ENCODE measurements at places on chromosomes 3 and 15.
A peak's percentile ranks its signal among the peaks of the same experiment; 100 is the strongest.

DNA sequence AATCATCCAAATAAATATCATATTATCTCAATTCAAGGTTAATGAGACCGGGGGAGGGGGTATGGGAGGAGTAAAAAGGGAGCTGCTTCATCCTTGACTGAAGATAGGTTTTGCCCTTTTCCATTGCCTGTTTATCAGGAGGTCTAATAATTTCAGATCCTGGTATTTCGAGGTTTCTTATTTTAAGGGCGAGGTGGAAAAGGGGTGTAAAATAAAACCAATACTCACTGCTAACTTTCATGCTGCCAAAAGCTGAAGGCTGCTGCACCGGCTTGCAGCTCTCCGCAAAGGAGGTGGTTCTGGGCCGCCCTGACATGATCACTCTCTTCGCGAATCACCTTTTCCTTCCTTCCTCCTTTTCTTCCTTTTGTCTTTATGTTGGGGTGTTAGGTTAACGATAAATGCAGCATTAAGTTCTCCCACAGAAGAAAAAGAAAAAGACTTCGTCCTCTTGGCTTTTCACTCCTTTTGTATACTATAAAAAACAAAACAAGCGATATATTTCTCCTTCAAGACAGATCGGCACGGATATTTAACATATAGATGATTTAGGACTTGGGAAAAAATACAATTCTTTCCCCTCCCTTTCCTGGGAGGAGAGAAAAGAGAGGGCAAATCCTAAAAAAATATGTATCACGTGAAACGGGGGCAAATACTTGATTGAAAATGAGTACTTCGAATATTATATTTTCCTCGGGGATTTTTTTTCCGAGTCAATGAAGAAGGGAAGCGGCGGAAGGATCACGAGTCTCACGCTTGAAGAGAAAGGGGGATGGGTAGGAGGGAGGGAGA lies 932 bp downstream of the GSK3B start:
- DNase-seq, result peak; percentile 55

DNA sequence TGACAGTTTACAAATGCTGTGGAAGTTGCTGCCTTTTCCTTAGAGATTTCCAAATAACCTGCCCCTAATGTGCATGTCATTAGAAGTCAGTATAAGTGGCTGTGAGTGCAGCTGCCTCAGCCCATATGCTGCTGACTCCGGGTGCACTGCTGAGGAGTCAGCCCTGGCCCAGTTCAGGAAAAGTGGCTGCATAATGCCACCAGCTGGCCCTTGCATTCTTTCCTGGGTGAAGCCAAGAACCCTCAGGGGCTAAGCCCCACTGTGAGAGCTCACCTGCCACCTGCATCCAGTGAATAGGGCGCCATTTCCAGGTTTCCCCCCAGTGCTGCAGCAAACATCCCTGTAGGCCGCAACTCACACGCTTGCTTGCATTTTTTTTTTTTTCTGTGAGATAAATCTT lies 139.9 kb downstream of the TJP1 start:
- DNase-seq, result no peak

GRCh38 chr3:52892625-52893311 lies 4.6 kb downstream of the STIMATE start:
- DNase-seq, result no peak

DNA sequence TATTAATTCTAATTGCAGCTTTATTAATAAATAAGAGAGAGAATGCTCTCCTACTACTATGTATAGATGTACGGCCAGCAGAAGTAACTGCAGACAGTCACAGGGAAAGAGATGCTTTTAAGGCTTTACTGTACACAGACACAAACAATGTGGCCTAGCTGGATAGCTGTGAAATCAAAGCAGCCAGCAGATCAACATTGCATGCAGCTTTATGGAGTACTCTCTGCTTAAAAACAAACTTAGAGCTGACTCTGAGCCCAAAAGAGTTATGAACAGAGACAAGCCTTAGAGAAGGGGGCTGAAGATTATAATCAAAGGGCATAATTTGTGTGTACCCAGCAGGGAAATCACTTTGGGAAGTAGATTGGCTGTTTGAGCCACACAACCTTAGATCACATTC lies 47.2 kb downstream of the CADM2 start:
- no peak for DNase-seq

DNA sequence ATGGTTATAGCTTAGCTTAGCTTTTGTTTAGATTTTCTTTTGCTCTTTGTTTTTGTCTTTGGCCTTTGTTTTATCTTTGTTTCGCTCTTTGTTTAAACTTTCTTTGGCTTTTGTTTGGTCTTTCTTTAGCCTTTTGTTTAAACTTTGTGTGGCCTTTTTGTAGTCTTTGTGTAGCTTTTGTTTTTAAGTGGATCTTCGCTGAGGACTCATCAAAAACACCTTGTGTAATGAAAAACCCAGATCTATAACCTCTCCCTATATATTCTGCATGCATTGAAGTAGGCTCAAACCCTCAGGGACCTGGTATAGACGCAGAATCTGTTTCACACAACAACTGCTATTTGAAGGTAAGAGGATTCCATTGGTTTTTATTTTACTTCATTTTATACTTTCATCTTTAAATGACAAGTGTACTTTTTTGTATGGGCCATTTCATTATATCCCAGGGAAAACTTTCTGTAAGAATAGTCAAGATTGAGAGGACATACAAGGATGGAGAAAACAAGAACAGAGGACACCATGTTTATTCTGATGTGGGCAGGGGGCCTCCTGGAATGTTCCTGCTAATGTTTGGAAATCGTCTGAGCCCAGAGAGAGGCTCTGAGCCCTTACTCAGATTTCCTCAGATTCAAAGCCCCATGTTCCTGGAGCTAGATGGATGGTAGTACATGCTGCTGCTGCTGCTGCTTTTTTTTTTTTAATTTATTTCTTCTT lies at the start of gene MOBP:
Gene MOBP, plus strand, starts transcription at position 287 of the 714 bp plus-strand sequence. CDS start 34,390 bp downstream, outside the sequence.
- DNase-seq, result no peak

- no peak for DNase-seq
Observed at GRCh38 chr3:71512000-71512399, 71.5 kb downstream of the FOXP1 start.

- DNase-seq, result no peak
Observed at GRCh38 chr3:134933997-134934396, 138.9 kb downstream of the EPHB1 start.

GRCh38 chr15:75663931-75664421 lies 16.3 kb downstream of the SNX33 start:
- no peak for DNase-seq

GRCh38 chr15:70257573-70258248 lies 160.0 kb upstream of the TLE3 start:
- DNase-seq, result no peak

- no peak for DNase-seq
Observed at GRCh38 chr3:127676456-127676855, 3.7 kb downstream of the ABTB1 start.

DNA sequence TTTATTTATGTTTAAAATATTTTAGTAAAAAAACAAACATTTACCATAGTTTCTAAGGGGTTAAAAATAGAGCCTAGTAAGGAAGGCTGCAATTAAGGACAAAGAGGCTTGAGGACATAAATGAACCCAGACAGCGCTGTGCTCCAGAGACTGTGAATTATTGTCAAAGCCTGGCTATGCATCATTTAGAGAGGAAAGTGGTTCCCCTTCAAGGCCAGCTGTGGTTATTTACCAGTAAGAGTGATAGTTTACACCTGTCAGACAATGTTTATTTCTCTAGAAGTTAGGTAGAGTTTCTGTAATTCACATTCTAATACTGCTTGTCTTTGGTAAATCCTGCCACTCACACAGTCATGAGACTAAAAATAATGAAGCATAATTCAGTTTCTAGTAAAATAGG lies 32.4 kb upstream of the PIK3R4 start:
- DNase-seq, result no peak

GRCh38 chr15:76860201-76860600 lies 44.9 kb downstream of the SCAPER start:
- no peak for DNase-seq

DNA sequence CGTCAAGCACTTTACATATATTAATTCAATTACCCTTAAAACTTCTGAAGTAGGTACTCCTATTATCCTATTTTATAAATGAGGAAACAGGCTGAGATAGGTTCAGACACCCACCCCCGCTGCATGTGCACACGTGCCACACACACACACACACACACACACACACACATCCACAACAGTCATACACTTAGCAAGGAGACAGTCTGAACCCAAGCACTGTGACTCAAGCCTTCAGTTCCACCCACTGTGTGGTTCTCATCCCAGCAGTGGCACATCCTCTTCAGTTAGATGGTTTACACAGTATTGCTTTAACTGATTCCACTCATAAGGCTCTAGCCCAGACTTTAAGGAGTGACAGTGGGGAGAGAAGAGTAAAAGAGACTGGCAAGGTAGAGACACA lies 91.1 kb upstream of the FGF7 start:
- DNase-seq, result no peak

DNA sequence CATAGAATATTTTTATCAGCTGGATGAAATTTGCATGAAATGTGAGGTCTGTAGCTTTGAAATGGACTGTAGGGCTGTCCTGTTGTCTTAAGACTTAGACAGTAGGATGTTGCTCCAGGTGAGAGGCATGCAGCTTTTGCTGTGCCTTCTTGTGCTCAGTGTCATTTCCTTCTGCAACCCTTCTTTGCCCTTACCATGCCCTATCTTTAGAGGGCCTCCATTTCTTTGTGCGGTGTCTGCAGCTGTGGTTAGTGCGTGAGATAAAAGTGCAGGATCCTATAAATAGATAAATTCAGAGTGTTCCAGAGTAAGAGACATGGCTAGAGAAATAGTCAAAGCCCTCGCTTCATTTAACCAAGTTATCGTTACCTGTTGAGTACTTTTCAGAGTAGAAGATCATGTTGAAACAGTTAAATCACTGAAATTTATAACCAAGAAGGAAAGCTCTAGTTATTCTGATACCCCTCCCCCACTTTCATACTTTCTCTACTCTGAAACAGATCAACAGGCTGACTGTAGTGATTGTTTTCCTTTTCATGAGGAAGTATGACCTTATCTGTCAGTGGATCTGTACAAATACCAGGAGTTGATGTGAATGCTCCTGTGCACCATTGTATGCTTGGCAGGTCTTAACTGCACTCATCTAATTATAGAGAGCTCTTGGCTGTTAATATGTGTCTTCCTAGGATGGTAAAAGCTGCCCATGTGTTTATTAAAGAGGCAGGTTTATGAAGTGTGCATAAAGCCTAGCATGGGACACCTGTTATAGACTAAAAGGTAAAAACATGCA lies 18.2 kb downstream of the EIF3J start:
- no peak for DNase-seq

DNA sequence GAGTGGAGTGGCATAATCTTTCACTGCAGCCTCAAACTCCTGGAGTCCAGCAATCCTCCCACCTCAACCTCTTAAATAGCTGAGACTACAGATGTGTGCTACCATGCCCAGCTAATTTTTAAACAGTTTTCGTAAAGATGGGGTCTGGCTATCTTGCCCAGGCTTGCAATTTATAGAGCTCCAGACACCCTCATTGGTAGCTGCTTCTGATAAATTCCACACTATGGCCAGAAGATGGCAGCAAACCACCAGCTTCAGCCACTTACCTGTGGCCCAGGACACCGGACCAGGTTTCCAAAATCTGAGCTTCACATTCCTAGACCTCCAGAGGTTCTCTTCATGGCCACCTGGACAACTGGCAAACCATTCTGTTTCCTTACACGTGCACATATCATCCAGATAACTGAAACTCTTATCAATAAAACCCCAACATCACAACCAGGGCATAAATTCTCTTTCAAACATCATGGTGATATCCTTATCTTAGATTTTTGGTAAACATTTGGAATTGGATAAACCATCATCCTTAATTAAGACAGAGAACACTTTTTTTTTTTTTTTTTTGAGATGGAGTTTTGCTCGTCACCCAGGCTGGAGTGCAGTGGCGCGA lies 28.9 kb downstream of the FBXW12 start:
- DNase-seq, result peak; percentile 19

DNA sequence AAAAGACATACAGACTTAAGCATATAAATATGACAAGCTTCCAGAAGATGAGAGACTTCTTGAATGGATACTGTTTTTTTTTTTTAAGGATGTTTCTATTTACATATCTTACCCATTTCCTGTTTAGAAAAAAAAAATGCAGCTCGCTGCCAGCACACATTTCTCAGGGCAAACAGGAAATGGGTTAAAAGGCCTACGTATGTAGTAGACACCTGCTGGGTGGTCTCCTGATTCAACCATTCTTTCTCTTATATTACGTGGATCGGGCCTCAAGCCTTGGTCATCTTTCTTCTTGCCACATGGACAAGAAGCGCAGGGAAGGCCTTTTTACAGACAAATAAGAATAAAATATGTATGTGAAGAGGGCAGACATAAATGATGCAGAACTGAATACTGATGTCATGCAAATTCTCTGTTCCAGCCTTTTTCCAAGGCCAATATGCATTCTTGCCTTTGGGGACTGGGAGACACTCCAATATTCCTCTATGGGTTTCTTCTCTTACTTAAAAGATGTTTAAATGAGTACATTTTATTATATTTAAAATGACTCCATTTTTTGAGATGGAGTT lies 35.0 kb upstream of the TJP1 start:
- DNase-seq, result peak; percentile 25

DNA sequence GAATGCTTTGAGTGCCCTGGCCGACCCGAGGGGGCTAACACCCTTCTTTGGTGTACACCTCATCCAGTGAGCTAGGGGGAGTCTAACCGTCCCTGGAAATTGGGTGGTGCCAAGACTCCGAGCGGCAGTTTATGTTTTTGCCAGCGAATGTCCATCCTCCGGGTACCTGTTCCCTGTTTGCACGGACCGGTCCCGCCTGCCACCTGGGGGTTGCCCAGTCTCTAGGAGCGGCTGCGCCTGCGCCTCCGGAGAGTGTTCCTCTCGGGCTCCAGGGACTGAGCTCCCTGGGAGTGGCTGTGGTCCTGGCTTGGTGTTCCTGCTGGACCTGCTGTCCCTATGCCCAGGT lies 913 bp upstream of the WNT7A start:
- no peak for DNase-seq

- DNase-seq, result no peak
Observed at GRCh38 chr3:62036726-62037125, 336.6 kb downstream of the FEZF2 start.

DNA sequence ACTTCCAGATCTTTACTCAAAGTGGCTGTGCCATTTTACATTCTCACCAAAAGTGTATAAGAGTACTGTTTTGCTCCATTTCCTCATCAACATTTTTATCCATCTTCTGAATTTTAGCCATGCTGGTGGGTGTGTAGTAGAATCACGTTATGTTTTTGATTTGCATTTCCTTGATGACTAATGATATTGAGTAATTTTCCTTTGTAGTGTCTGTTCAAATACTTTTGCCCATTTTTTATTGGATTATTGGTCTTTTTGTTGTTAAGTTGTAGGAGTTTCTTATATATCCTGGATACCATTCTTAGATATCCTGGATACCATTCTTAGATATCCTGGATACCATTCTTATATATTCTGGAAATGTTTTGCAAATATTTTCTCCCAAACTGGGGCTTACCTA lies 344.9 kb downstream of the LRRC3B start:
- DNase-seq, result no peak

All from SW 1271 (cell line).